ENCODE measurements at places on chromosomes 11 and 22. TPM values are rescaled to one million over a fixed set of nuclear protein-coding genes. Genes with fewer than 3 reads are reported as not detected.

- DNase-seq: no peak
These were observed 41.3 kb upstream of the HMGXB4 start for GRCh38 chr22:35215993-35216392.

DNA sequence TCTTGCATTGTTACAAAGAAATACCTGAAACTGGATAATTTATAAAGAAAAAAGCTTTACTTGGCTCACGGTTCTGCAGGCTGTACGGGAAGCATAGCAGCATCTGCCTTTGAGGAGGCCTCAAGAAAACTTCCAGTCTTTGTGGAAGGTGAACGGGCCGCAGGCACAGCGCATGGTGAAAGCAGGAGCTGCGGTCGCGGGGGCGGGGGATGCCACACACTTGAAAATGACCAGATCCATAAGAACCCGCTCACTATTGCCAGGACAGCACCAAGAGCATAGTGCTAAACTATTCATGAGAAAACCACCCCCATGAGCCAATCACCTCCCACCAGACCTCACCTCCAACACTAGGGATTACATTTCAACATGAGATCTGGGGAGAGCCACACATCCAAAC lies 45.6 kb upstream of the SEPTIN5 start:
- no peak for DNase-seq

- no peak for DNase-seq
These were observed 13.4 kb upstream of the IL17REL start for GRCh38 chr22:50025993-50026392.

GRCh38 chr22:24380220-24380904 lies 47.0 kb upstream of the ADORA2A start:
- DNase-seq: no peak

KCNJ5 gene
- not detected for total RNA-seq
